AML-193 (cell line): ENCODE measurements at places on chromosomes 11 and 22.
A peak's percentile ranks its signal among the peaks of the same experiment; 100 is the strongest.

DNA sequence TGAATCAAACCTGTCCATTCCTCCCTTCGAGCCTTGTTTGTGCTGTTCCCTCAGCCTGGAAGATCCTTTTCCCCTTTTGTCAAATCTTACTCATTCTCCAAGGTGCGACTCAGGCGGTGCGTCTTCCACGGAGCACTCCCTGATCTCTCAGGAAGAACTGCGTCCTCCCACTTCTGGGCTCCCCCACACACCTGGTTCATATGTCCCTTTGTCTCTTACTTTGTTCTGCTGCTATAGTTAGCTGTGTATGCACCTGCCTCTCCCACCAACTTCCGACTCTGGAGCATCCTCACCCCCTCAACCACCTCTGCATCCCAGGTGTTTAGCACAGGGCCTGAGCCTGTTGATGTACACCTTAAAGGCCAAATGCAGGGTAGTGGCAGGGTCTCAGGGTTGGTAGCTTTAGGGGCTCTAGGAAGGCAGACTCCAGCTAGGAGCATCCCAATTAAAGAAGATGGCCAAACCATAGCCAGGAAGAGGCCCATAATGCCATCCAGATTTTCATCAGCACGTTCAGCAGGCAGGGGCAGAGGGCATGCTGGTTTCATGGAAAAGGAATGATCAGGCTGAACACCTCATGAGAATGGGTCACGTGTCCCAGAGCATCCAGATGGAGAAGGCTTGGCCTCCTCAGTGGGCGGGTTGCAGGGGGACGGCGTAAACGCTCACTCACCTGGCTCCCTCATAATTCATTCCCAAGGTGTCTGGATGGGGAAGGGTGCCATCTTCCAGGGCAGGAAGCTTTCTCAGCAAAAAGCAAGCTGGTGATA is 20.1 kb downstream of the PTPN5 start:
- DNase-seq: no peak

DNA sequence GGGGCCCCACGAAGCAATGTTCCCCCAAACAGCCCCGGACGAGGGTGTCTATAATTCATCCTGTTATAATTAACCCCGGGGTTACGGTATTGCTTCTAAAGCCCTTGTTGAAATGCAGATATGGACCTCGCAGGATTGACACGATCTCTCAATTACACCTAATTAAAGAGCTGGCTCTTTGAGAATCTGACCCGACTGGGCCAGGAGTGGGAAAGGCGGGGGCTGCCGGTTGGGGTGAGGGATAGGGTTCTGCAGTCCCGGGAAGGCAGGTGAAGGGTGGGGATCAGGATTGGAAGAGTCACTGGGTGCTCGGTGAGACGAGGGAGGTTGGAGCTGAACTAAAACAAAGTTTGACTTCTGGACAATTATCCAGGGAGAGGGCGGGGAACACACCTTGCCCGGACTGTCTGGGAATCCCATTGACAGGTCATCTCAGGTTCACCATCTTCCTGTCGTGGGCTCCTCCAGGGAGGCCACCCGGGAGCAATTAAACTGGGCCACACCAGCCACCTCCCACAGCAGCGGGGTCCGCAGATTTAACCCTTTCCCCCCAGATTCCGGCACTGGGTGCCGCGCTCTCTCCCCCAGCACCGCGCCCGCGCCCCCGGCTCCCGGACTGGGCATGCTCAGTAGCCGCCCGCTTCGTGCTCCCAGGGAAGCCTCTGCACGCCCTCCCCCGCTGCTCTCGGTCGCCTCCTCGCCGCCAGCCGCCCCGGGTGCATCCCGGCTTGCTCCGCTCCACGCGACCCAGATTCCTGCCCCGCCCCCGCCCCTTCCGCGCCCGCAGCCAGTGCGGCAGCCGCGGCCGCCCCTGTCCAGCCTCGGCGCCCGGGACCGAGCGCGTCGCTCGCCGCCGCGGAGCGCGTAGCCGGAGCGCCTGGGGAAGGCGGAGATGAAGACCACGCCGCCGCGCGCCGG is at the start of gene ELMOD1:
ELMOD1 (plus strand) TSS at position 688 of the 918 bp plus-strand sequence. CDS start 27,043 bp downstream, outside the sequence.
- no peak for DNase-seq

GRCh38 chr11:90774727-90775566 is 552.1 kb upstream of the CHORDC1 start:
- DNase-seq: no peak

GRCh38 chr11:35935390-35935789 is 8.5 kb upstream of the LDLRAD3 start:
- DNase-seq: no peak

- peak; percentile 48 for DNase-seq
Observed at GRCh38 chr11:14542324-14542723, 22.1 kb upstream of the PSMA1 start.
